NCI-H510A treated with DMSO at 0.1 percent for 48 hours (cell line): ENCODE measurements at places on chromosomes 5 and 9.

GRCh38 chr5:62354028-62354874 lies 48.2 kb downstream of the KIF2A start:
- DNase-seq: peak; percentile 26

DNA sequence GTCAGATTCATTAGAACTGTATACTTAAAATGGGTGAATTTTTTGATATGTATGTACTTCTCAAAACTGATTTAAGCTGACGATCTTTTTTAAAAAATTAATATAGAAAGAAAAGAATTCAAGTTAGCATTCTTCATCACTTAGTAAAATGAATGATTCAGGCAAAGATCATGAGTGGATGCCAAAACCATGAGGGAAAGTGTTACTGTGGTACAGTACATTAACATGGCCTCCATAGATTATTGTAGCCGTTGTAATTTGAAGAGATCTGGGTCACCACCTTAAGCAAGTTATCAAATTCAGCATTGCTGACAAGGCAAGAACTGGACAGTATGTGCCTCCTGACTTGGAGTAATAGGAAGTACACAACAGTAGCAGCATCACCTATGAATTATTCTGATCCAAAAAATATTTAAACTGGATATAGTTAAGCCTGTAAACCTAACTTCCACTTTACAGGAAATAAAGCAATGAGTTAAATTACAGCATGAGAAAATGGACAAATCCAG lies 29.7 kb downstream of the C9orf85 start:
- no peak for DNase-seq

DNA sequence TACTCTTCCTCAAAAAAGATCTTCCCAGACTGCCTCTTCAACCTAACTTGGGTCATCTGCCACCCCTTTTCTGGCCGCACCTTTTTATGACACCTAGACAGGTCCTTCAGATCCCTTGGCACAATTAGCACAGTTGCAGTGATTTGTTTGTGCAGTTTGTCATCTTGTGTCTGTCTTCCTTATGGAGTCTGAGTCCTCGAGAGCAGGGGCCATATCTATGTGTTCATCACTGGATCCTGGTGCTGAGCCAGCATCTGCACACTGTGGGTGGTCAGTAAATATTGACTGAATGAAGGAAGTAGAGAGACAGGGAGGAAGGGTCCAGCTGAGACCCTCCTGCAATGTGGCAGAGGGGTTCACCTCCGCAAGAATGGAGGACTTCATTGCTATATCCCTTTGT lies 14.4 kb downstream of the ERGIC1 start:
- DNase-seq: no peak

DNA sequence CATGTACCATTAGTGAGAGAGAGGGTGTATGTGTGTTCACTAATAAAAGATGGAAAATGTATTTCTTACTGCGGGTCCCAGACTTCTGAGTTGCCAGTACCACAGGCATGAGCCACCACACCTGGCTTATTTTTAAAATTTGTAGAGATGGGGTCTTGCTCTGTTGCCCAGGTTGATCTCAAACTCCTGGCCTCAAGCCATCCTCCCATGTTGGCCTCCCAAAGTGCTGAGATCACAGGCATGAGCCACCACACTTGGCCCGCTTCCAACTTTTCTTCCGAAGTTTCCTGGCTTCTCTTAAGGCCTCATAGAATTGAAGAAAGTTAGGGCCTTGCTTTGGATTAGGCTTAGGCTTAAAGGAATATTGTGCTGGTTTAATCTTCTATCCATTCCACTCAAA lies 40.4 kb upstream of the F2RL2 start:
- no peak for DNase-seq

- no peak for DNase-seq
Measured at GRCh38 chr5:174071484-174071883, 26.0 kb downstream of the NSG2 start.

DNA sequence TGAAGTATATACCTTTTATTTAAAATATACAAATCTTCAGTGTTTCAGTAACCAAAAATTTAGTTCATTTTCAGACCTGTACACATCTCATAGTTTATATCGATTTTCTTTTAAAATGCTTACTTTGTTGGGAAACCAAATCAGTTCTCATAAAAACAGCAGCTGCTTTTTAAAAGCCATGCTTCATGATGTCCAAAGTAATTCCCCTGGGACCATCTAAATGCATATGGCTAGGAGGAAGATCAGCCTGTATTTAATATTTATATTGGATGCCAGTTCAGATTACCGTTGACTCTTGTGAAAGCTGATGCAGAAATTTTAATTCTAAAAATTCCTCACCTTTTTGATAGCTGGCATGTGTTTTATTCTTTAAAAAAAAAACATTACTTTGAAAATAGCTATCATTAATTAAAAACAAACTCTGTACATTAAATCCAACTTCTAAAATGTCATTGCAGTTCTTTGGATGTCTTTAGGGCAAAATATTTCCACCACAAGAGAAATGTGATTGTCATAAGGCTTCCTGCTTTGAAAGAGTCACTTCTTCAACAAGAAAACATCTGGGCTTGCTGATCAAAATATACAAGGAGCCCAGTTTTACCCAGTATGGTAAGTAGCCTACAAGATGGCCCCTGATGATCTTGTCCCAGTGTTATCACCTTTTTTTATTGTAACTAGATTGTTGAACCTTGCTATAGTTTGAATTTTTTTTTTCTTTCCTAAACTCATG lies 1242.9 kb upstream of the CDH6 start:
- DNase-seq: no peak

GRCh38 chr9:128375865-128376264 lies 4.7 kb downstream of the URM1 start:
- DNase-seq: no peak

- DNase-seq: no peak
Measured at GRCh38 chr5:169695919-169696490, 58.9 kb downstream of the DOCK2 start.

DNA sequence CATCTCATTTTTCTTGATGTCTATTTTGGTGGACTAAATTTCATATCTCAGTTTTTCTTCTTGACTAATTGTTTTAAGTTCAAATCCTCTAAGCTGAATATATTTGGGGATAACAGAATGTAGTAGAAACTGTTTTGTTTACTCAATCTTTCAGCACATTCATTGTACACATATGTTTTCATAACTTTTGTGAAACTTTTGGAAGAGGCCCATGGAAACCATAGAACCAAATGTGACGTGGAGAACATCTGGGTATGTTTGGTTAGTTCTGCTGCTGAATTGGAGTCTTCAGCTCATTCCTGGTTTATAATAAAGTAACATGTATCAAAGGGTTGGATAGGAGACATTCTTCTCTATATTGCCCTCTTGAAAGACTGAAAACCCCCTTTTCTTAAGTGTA lies 88.4 kb downstream of the CCDC171 start:
- DNase-seq: no peak

DNA sequence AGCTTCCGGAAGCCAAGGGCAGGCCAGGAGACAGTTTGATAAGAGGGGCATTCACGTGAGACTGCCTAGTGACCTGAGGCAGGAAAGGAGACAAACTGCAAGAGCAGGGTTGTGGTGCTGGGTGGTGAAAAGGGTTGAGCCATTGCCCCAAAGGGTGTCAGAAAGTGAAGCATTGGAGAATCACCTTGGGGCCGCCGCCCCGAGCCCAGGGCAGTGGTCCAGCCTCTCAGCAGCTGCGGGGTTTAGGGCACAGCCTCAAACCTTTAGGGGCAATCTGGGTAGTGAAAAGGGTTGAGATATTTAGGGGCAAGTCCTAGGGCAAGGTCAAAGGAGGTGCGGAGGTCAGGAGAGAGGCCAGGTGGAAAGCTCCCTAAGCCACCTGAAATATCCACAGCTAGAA lies 10.4 kb upstream of the ANKRD33B start:
- DNase-seq: no peak

DNA sequence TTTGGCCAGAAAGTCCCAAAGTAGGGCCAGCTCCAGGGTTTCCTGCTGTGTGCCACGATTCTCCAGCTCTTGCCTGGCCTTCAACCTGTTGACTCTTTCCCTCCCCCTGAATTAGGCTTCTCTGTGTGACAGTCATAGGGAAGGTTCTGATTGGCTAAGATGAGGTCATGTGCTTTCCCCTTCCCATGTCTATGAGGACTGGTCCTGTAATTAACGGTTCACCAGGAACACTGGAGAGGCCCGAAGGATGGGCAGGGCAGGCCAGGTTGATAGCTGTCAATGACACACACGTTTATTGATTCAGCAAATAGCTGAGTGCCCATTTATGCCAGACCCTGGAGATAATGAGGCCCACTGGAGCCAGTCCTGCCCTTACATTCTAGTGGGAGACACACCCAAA lies 9.0 kb upstream of the PRR7 start:
- no peak for DNase-seq

GRCh38 chr5:95857185-95857945 lies 34.8 kb upstream of the GLRX start:
- no peak for DNase-seq

- DNase-seq: no peak
Measured at GRCh38 chr5:8923526-8923925, 622.3 kb downstream of the SEMA5A start.

DNA sequence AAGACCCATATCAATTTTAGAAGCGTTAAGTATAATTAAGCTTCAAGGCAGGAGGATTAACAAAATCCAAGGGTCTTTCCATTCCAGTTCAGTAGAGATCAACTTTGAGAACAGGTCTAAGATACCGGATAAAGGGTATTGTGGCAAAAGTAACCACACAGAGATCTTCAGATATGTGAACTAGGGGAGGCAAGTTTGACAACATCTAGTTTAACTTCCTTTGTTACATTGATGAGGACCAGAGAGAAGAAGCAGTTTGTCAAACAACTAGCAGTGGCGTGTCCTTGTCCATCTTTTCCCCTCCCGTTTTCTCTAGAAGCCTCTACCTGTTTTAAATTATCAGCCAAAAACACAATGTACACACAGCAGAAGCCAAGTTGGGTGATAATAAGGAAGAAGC lies 8.6 kb downstream of the SLC36A2 start:
- DNase-seq: no peak
